ENCODE measurements at places on chromosomes 16 and 17. TPM values are rescaled to one million over a fixed set of nuclear protein-coding genes. Genes with fewer than 3 reads are reported as not detected.
A peak's percentile ranks its signal among the peaks of the same experiment; 100 is the strongest.

GRCh38 chr17:49359990-49360795 is 1.9 kb downstream of the ZNF652 start:
- DNase-seq, result no peak

Gene TMIGD1
- total RNA-seq, result not detected

DNA sequence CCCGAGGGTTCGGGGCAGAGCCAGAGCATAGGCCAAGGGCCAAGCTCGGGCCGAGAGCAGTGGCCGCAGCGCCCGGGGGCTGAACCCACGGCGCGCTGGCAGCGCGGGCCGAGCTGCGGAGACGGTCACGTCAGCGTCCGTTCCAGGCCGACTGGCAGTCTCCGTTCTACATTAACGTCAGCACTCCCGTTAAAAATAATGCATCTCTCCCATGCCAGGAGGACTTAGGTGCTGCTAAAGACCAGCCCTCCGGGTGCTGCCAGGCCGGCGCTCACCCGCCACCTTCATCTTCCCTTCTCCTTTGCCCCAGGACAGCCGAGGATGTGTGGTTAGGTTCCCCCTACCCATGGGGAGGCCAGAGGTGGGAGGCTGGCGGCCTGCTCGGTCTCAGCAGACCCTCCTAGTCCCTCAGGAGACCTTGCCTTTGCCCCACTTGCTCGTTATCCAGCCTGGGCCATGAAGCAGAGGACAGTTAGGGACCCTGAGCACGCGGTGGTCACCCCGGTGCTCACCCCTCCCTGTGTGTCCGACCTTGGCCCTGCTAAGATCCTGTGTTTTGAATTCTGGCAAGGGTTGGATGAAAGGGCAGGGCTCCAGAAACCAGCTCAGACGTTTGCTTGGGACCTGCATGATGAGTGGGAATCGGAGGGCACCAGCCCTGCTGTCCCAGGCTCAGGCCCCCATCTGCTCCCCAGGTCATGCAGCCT is 572 bp downstream of the MPG start:
- DNase-seq, result peak; percentile 11

DNA sequence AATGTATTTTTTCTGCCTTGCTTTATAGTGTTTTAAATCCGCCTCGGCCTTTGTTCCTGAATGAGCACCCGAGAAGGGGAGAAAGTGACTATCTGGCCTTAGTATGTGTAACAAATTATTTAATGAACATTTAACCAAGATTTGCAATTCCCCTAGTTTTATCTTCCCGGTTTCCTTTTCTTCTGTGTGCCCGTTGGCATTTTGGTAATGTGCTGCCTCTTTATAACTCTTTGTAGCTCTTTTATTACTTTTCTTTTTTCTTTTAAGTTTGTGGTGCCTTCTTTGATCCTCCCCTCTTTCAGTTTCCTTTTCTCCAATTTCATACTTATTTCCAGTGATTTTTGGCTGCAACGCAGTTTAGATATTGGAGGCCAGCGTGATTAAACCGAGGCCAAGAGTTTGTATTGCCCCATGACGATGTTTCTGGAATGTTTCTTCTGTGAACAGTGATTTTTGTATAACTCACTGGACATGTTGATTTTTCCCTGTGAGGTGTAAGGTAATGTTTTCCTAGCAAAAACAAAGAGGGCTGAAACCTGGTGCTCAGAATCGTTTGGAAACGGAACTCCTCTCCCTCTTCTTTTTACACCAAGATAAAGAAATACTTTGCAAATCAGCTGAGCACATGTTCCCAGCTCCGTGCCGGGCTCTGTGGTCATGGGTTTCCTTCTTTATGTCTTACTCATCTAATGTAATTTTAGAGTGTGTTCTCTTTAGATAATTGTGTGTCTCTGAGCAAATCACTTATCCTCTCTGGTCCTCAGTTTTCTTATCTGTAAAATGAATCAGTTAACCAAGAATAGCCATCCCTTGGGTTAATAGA is 344.3 kb downstream of the WWOX start:
- peak; percentile 17 for DNase-seq

DNA sequence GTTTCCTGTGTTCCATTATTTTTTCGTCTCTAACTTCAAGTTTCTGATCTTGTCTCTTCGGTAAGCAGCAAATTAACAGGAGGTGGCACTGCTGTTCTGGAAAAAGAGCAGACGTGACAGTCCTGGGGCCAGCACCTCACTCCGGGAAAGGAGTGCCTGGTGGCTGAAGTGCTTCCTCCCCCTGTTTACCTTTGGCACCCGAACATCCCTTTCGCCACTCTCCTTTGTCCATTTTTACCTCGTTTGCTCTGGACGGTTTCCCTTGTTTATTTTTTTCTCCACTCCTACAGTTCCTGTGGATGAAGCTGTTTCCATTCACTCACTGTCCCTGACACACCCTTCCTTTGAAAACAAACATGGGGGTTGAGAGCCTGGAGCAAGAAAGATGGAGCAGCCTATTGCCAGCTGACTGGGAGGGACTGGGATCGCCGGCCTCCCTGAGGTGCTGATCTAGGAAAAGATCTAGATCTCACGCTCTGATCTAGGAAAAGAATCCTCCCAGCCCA is 12.6 kb downstream of the SAP30BP start:
- peak; percentile 52 for DNase-seq

- peak; percentile 17 for DNase-seq
Observed at GRCh38 chr17:51860954-51861561, 297.5 kb downstream of the CA10 start.

Gene ARL5C
- not detected for total RNA-seq

DNA sequence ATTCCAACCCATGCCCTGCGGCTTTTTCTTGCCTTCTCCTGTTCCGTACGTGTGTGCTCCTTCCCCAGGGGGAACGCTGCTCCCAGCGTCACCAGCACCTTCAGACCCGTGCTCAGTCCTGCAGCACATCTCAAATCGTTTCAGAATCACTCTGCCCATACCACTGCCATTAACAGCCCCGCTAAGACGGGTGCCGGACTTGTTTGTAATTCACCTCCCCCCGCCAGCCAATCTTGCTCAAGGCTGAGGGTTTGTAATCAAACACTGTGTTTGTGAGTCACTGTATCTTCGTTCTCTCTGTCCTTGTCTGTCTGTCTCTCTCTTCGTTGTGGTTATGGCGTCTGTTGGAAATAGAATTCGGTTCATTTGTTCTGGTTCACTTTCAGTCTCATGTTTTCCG is 17.3 kb downstream of the CARD14 start:
- DNase-seq, result peak; percentile 45

- no peak for DNase-seq
Observed at GRCh38 chr17:73349138-73349537, 37.3 kb upstream of the CDC42EP4 start.

Gene ARHGAP44
- 1.00 TPM for total RNA-seq

- no peak for DNase-seq
Observed at GRCh38 chr17:7544911-7545310, 3.9 kb upstream of the TNFSF12 start.

DNA sequence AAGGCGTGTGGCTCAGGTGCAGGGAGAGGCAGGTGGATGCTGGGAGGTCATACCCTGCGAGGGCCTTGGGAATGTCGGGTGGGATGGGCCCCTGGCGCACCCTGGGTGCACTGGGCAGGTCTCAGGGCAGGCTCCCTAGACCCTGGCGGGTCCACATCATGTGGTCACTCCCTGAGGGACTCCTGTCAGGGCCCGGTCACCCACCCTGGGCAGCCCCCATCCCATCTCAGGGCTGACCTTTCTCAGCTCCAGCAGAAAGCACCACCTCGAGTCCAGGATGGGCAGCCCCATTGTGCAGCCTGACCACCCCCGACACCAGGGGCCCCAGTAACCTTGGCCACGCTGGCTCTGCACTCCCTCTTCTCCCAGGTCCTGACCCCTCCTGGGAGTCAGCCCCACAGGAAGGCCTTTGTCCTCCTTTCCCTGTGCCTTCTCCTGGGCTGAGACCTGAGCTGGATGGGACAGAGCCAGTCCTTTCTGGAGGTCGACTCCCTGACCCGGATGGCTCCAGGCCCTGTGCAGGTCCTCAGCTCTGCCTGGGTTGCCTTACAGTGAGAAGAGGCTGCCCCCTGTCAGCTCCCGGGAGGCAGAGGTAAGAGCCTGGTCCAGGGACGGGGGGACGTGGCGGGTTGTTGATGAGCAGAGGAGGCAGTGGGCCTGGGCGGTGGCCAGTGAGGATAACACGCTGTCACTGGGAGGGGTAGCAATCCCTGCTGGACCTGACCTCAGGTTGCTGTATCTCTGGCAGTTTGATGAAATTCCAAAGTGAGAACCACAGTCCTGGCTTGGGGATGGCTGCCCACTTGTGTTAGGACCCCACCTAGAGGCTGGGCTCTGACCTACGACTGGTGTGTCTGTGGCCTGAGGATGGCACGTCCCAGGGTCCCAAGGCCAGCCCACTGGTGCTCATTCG is 77.9 kb downstream of the GOSR1 start:
- peak; percentile 31 for DNase-seq

Gene TVP23B
- 33.8 TPM for total RNA-seq

GRCh38 chr16:84818989-84819643 is 669 bp upstream of the CRISPLD2 start:
- DNase-seq, result no peak

Gene SEPTIN12
- total RNA-seq, result not detected

- no peak for DNase-seq
Observed at GRCh38 chr16:57407521-57408353, 3.2 kb downstream of the CCL17 start.

Gene GLIS2
- total RNA-seq, result 2.8 TPM

Gene CHST5
- total RNA-seq, result not detected

DNA sequence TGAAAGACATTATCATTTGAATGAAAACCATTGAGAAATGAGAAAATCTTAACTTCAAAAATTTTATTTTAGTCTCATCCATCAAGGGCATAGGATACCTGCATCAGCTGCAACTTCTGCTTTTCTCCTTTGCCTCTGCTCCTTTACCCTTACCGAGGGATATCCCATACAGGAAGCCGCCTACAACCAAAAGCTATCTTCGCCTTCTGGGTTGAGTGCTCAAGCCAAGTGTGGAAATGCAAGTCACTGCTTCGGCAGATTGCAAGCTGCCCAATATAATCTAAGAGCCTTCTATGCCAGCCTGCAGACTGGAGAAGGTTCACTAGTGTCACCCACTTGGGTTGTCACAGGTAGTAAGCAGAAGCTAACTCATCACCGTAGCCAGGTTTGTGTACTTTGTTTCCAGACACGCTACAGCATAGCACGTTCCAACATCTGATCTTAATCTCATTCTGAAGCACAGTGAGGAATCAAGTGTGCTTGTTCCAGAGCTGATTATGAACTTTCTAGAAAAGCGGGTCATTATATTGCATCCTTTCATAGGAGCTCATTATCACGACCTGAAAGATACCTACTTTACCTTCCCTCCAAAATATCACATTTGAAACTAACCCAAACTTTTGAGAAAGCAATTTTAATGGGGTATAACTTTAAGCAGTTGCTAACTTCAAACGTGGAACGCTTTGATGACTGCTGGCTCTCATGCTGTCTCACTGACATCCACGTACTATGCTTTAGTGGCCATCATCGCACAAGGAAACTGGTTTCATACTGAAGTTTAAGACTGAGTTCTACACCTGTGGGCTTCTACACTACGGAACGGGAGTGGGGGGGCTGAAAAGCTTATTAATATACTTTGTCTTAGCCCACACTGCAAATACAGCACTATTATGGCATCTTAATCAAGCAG is 8.0 kb upstream of the UNK start:
- DNase-seq, result peak; percentile 55

- DNase-seq, result peak; percentile 24
Observed at GRCh38 chr16:22373662-22374310, 633 bp downstream of the CDR2 start.

Gene AOC3
- total RNA-seq, result 0.11 TPM

Gene MYH3
- 0.66 TPM for total RNA-seq

- DNase-seq, result no peak
Observed at GRCh38 chr16:7344830-7345780, 12.5 kb downstream of the RBFOX1 start.

DNA sequence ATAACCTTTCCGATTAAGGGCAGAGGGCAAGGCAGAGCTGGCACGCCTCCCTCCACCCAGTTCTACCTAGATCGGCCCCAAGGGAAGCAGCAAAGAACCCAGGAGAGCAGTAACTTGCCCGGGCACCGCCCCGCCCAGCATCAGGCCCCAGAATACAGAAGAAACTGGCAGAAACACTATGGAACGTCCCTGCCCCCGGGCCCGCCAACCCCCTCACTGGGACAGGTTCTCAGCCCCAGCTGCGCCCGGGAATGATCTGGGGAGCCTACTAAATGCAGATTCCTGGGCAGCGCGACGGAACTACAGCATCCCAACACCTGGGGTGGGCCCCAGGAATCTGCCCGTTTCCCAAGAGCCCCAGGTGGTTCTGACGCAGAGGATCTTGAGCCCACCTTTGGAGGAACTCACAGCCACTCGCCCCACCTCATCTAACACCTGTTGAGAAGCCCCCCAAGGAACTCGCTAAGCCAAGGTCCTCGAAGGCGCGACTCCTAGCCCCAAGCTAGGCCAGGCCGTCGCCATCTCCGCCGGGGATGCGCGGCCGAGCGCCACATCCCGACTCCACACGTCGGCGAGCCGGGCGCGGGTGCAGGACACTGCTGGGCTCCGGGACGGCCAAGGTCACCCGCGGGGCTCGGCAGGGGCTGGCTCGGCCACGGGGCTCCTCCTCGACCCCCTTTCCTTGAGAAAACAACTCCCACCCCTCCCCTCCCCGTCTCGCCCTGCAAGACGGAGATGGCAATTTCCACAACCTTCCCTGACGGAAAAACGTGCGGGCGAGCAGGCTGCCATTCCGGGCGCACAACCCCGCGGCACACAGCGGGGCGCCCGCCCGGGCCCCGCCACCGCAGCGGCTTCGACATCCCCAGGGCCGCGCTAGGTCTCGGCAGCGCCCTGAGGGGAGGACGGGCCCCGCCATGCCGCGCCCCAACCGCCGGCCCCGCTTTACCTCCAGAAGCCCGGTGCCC is 913 bp downstream of the CDIP1 start:
- DNase-seq, result no peak

Gene MYH1
- total RNA-seq, result not detected

Gene CBX2
- total RNA-seq, result 7.1 TPM

DNA sequence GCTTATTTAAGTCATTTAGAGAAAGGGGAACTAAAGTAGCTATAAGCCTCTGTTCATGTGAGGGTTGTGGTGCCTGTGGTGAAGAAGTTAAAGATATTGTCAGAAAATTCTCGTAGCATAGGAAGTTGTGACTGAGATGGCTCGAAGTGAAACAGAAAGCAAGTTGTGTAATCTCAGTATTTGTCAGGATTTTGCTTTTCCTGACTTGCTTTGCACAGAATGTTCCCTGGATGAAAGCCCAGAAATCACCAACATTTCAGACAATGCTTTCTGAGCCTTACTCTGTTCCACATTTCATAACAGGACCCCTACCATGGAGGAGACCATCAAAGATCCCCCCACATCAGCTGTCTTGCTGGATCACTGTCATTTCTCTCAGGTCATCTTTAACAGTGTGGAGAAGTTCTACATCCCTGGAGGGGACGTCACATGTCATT is 10.6 kb downstream of the CALCOCO2 start:
- peak; percentile 43 for DNase-seq

Gene TRIM47
- 26.6 TPM for total RNA-seq

- DNase-seq, result no peak
Observed at GRCh38 chr16:57303021-57303909, 18.8 kb upstream of the PLLP start.
